Renal cortex interstitium (tissue), 15 donors: ENCODE measurements at places on chromosomes 12 and 14. TPM values are rescaled to one million over a fixed set of nuclear protein-coding genes. Genes with fewer than 3 reads are reported as not detected.

GRCh38 chr12:108315486-108316105 lies 23.5 kb downstream of the CMKLR1 start:
- DNase-seq = no peak

The DRAM1 gene
- polyA plus RNA-seq = 25.0 TPM

- peak; percentile 74 for DNase-seq
Measured at GRCh38 chr12:119634743-119635142, 33.2 kb upstream of the PRKAB1 start.

The ANG gene
- polyA plus RNA-seq = 6.7 TPM

GRCh38 chr12:51118706-51119105 lies 35.3 kb upstream of the CSRNP2 start:
- DNase-seq = no peak
